ENCODE measurements at places on chromosomes 7 and 10.

- no peak for DNase-seq
Observed at GRCh38 chr10:133012573-133013359, 70.4 kb upstream of the CFAP46 start.

DNA sequence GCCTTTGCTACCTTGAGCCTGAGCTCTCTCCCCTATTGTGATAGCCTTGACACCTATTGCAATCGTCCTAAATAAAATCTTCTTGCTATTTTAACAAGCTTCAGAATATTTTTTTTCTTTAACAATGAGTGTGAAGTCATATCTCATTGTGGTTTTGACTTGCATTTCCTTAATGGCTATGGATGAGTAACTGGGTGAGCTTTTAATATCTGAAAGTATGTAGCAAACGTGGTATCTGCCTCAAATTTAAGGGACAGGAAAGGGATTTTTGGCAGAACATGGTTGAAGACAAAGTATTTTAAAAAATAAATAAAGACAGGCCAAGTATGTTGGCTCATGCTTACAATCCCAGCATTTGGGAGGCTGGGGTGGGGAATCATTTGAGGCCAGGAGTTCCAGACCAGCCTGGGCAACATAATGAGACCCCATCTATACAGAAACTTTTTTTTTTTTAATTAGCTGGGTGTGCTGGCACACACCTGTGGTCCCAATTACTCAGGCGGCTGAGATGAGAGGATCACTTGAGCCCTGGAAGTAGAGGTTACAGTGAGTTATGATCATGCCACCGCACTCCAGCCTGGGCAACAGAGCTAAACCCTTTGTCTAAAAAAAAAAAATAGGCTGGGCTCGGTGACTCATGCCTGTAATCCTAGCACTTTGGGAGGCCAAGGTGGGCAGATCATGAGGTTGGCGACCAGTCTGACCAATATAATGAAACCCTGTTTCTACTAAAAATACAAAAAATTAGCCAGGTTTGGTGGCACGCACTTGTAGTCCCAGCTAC, 319.3 kb upstream of the NRP1 start:
- DNase-seq, result no peak

DNA sequence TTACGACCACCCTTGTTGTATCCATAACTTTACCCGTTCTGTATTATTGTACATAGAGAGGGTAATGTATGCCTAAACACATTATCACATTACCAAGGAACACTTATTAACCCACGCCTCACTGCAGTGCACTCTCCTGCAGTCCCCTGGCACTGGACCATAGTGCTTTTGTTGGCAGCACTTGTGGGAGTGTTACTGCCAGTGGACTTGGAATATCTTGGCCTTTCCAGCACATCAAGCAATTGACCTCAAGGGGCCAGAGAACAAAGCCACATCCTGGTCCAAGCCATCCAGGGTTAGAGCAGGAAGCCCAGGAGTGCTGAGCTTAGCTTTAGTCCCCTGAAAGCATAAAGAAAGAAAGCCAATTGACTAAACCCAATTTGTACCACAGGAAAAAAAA, 304.2 kb downstream of the PCDH15 start:
- no peak for DNase-seq

DNA sequence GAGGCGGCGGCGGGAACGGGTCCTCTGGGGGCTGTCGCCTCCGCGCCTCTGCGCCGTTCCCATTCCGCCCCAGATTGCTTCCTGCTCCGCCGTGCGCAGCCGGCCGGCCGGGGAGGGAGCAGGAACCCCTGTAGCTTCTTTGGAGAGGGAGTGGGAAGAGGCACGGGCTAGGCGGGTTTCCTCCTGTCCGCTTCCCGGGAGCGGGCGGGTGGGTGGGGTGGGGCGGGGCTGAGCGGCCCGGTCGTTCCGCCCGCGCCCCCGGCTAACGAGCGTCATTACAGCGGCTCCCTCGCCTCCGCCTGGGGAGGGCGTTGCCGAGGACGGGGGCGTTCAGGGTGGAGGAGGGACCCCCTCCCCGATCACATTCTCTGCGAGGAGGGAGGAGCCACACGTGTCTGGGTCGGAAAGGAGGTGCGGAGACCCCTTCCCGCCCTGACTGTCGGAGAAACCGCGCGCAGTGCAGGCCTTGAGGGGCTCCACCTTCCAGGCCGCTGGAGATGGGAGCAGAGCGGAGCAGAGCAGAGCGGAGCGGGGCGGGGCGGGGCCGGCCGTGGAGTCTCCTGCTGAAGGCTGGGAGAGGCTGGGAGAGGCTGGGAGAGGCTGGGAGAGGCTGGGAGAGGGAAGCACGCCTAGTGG, 39.7 kb downstream of the AGAP3 start:
- no peak for DNase-seq

- no peak for DNase-seq
Observed at GRCh38 chr10:43373461-43373860, 2.0 kb downstream of the FXYD4 start.

DNA sequence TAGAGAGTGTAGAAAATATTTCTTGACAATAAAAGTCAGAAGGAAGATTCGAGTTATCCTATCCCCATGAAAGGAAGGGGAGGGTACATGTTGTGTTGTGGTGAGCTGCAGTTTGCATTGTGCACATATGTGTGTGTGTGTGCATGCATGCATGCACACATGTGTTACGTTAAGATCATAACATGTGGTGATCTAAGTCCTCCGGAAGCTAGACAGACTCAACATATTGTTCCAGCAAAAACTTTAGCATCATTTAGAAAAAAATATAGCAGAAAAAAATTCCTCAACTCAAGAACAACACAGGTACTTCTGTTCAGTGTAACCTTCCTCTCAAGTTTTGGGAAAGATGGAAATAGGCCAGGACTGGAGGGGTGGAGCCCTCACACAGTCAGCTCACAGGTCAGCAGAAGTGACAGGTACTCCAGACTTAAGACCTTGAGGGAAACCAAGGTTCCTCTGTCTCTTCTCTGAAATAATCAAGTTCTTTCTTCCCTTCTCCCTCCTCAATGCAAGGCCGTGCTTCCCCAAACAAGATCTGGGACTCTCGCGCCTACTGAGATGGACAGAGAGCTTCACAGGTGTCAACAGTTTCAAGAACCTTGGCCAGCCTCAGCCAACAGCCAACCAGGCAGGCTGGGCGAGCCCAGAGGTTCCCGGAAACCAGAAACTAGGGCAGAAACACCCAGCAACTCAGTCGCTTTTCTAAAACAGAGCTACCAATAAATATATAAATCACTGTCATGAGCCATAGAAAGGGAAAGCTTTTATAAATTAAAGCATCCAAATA, 205.2 kb downstream of the FAM107B start:
- DNase-seq, result peak; percentile 58

DNA sequence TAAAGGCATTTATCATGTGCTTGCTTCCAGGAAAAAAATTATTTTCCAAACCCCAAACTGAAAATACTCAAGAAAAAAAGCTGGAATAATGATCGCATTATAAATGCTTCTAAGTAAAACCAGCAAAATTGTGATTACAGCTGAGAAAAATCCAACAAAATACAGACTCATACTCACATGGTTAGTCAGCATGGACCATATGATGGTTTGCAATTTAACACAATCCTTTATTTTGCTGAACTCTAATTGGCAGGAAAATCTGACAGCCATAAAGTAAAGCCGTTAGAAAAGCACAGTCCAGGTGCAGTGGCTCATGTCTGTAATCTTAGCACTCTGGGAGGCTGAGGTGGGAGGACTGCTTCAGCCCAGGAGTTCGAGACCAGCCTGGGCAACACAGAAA, 59.6 kb downstream of the BRI3 start:
- DNase-seq, result no peak

Data from CD4-positive, alpha-beta memory T cell (primary cell).